ENCODE measurements at places on chromosomes 1 and 21.

- DNase-seq, result no peak
These were observed 58.1 kb downstream of the KIAA0040 start for GRCh38 chr1:175134500-175134899.

DNA sequence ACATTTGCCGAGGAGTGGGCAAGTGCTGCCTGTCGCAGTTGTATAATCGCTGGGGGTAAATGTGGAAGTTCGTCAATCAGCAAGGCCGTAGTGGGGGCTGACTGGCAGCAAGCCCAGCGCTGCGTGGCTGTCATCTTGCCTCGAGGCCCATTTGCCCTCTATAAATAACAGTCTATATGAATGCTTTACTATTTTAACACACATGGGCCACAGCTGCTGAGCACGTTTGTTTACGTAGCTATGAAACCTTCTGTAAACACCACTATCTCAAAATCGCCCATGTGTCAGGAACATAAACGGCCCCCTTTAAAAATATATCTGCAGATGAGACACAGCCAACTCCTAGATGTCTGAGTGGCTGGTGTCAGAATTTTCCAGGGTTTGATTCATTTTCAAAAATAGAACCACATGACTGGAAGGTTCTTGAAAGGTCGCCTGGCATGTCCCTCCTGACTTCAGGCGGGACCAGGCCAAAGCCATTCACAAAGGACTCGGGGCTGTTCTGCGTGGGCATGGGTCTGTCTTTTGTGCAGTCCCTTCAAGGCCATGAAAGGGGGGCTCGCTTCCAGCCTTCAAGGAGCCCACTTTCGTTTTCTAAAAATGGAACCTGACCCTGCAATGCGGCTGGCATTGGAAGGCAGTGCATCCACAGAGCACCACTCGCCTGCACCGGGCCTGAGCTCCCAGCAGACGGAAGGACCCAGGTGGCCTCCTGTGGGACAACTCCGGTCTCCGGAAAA is 205.5 kb downstream of the KCNJ6 start:
- DNase-seq, result no peak

DNA sequence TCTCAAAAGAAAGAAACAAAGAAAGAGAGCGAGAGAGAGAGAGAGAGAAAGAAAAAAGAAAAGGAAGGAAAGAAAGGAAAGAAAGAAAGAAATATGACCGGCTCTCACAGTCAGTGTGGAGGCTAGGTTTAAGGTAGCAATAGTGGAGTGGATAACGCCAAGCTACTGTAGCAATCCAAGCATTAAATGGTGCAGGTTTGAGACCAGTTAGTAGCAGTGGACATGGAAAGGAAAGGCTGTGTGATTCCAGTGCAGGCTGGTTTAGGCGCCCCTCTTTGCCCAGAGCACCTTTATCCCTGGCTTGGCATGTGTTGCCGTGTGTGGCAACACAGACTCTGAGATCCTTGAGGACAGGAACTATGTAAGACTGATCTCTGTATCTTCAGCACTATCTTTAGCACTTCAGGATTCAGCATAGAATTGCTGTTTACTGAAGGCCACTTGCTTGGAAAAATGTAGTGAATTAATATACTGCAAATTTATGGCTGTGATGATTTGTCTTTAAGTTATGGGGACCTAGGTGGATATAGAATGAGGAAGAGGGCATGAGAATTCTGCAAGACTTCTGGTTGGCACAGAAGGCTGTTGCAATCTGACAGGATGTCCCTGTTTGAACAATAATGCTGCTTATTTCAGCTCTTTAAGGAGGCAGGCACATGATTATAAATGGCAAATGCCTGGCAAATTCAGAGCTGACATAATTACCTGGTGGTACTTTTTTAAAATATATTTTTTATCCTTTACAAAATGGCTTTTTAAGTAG is 10.8 kb upstream of the OSBPL9 start:
- no peak for DNase-seq

DNA sequence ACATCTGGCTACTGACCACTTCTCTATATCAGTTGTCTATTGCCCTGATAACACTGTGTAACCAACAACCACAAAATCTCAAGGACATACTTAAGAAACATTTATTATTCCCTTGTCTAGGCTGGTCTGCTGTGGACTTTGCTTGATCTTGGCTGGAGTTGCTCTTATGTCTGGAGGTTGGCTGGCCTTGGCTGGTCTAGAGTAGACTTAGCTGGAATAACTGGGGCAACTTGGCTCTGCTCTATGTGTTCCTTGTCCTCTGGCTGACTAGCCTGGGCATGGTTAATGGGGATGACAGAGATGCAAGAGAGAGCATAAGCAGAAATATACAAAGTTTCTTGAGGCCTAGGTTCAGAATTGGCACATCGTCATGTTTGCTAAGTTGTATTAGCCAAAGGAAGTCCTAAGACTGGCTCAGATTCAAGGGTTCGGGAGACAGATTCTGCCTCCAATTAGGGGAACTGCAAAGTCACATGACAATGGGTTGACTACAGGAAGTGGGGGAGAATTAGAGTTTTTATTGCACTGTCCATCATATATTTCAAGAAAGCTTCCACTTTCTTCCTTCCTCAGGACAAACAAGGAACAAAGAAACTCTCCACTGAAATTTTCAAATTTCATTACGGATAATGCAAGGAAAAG is 61.4 kb upstream of the HMCN1 start:
- DNase-seq, result no peak

GRCh38 chr1:53617851-53618499 is 121.0 kb downstream of the GLIS1 start:
- no peak for DNase-seq

GRCh38 chr1:30129001-30129408 is 594.4 kb downstream of the MATN1 start:
- no peak for DNase-seq

GRCh38 chr1:54882519-54882918 is 4.5 kb downstream of the DHCR24 start:
- DNase-seq, result no peak

GRCh38 chr1:13803546-13804239 is 103.7 kb downstream of the PRDM2 start:
- DNase-seq, result no peak

GRCh38 chr1:181180407-181181031 is 92.0 kb downstream of the IER5 start:
- DNase-seq, result no peak

GRCh38 chr1:180762796-180763195 is 131.0 kb downstream of the XPR1 start:
- DNase-seq, result no peak

DNA sequence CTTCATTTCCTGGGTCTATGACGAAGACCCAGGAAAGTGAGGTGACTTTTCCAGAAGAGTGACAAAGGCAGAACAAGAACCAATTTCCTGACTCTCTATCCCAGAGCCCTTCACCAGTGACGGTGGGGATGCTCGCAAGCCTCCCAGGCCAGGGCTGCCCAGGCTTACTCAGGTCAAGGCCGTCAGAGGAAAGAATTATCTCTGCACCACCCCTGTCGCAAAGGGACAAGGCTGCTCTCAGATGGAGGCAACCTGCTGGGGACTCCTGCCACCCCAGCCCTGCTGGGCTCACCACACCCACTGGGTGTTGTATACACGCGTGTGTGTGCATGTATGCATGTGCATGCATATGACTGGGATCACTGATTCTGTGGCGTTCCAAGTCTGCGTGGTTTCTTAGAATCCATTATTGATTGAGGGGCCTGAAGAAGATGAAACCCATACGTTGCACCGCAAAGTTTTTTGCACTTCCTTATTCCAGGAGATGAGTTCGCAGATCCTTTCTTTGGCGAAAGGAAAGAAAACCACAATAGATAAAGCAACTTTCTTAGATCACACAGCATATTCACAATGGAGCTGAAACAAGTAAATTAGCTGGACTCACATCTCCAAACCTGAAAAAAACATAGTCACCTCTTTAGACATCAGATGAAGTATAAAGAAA is 255.8 kb downstream of the RHOU start:
- DNase-seq, result no peak

DNA sequence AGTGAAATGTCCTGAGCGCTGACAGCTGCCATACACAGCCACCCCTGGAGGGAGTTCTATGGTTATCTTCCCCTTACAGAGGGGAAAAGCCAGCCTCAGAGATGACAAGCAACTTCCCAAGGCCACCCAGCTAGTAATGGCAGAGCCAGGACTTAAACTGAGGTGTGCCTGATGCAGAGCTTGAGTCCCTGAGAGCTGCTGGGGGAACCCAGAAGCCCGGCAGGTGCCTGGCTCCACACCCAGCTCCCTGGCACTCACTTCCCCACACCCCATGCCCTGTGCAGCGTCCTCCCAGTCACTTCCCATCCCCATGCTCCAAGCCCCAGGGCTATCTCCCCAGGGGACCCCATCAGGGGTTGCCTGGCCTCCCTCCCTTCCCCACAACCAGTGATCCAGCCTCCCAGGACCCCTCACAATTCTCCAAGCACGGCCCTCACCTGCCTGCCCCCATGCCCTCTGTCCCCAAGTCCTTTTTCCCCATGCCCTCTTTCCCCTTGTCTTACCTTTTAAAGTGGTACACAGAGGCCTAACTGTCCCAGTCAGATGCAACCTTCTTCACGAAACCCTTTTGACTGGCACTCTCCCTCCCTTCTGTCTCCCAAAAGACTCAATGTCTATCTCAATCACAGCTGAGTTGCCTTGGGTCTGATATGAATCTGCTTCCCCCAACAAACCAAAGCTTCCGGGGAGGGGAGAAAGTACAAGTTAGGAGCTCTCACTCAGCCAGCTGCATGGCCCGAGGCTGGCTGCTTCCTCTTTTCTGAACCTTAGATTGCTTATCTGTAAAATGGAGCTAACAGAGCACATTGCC is 39.8 kb upstream of the LRP8 start:
- no peak for DNase-seq

DNA sequence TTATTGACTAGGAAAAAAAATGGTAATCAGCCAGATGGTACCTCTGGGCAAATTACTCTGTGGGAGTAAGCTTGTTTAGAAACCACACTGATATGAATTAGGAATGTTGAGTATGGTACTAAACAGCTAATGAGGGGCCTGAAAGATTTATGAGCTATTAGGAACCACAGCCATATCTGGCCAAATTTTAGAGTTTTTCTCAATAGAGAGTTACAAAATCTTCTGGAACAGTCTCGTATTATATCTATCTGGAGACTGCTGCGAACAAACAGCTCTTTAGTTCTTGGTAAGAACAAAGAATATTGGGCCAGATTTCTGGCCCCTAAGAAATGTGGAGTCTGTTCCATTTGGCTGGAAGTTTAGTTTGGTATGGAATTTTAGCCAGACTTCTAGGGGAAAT is 4.9 kb upstream of the PODN start:
- no peak for DNase-seq

DNA sequence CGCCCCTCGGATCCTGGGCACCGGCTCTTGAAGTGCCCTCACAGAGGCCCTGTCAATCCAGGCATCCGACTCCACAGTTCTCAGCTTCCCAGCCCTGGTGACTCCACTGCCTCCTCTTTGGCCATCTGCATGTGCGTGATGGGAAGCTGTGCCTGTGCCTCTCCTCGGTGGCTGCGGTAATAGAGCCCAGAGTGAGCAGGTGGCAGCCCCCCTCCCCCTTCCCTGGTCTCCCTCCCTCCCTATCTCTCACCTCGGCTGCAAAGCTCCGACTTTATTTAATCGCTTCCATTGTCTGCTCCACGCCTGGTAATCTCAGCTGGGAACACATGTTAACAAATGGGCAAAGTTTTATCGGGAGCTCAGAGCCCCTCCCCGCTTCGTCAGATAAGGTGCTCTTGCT is 91.9 kb downstream of the IGSF21 start:
- no peak for DNase-seq

DNA sequence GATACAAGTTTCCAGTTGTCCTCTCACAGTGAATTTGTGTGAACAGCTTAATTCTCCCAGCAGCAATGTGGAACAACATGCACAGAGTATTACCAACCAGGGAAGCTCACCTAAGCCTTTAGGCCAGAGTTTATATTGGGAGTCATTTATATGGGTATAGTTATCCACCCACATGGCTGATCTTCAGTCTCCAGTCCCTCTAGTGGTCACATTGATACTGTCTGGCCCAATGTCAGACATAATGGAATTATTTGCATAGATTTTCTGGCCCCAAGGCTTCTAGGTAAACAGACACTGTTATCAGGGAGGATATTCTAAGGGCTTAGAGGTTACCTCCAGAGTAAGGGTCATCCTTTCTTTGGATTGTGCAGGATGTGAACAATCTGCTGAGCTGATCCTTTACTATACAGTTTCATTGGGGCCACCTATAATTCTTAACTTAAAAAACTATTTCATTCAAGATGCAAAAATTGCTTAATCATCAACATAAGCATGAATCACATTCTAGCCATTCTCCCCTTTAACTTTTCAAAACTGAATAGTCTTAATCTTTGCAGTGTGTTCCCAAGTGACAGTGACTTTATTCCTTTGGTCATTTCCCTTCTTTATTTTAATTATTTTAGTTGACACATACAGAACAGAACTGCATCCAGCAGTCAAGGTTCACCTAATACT is 210.9 kb downstream of the LTN1 start:
- DNase-seq, result no peak

DNA sequence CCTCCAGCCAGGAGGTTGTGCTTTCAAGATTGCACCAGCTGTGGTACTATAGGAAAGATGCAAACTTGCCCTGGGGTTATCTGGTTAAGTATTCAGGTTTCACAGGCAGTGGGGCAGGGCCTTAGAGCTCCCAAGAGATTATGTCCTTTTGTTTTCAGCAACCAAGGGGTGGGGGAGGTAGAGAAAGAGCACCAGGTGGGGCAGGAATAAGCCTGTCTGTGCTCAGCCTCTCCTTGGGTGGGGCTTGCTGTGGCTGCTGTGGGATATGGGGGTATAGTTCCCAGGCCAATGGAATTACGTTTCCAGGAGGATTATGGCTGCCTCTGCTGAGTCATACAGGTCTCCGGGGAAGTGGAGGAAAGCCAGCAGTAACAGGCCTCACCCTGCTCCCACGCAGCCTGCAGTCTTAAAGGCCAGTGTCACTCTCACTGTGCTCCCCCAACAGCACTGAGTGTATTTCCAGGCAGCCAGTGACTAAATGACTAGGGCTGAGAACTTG is 508.6 kb downstream of the RWDD3 start:
- DNase-seq, result no peak

DNA sequence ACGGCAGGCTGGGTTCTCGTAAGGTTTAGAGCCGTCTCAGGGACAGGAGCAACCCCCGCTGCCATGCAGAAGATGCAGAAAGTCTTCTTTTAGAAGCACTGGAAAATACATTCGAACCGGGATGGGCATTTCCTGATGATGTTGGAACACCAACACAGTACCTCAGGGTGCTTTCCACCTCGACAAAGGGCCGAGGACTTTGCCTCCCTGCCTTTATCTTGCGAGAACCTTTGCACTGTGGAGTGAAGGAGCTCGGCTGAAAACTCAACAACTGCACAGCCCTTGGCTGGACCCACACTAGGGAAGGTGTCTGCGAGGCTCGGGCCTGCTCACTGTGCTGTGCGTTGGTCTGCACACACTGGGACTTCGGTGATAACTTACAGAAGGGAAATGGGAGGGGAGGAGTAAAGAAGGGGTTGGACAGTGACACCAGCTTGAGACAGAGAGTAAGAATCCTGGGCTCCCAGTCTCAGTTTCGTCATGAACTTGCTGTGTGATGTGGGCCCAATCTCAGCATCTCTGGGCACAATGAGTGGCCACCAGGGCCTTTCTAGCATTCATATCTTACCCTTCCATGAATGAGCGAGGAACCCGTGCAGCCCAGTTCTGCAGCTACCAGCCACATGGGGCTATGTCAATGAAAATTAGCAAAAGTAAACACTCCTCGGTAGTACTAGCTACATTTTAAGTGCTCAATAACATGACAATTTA is 18.2 kb downstream of the RCAN1 start:
- no peak for DNase-seq
